ENCODE measurements at places on chromosomes 16 and 17. TPM values are rescaled to one million over a fixed set of nuclear protein-coding genes. Genes with fewer than 3 reads are reported as not detected.
A peak's percentile ranks its signal among the peaks of the same experiment; 100 is the strongest.

DNA sequence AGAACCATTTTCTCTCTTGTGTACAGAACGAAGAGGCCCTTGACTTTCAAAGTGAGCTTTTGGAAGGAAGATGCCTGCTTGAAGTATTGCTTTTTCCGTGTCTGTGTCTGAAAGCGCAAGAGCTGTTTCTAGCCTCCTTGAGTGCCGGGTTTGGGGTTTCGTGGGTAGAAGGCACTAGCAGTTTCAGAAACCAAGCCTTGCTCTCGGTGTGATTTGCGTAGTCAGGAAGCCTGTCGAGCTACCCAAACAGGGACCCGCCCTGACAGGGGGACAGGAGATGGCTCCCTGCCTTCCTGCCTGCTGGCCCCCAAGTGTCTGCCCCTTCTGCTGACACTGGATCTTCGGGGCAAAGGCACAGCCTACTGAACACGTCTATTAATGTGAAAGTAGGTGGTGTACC is 322.0 kb downstream of the MAF start:
- no peak overlapping the region for H3K4me3 ChIP-seq
- H3K4me1 ChIP-seq, result no peaks in the 10 kb centered on the region
- H3K36me3 ChIP-seq, result no peaks in the 10 kb centered on the region
- no peaks in the 10 kb centered on the region for H3K27me3 ChIP-seq
- DNase-seq, result no peak

DNA sequence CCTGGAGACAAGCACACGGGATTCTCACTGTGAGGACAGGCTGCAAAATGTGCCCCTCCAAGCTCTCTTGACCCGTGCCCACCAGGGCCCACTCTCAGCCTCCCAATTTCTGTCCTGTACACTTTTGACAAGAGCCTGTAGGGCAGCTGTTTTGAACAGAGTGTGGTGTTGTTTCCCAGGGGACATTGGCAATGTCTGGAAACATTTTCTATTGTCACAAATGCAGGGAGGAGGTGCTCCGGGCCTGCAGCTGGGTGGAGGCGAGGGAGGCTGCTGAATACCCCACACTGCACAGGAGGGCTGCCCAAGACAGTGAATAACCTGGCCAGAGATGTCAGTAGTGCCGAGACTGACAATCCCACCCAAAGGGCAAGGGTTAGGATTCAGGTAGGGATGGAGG is 10.5 kb downstream of the CEP295NL start:
- no peaks in the 10 kb centered on the region for H3K27me3 ChIP-seq
- no peak for DNase-seq
- H3K4me3 ChIP-seq, result no peak overlapping the region
- no peaks in the 10 kb centered on the region for H3K36me3 ChIP-seq

GRCh38 chr16:85594273-85594977 is 18.7 kb upstream of the GSE1 start:
- H3K4me3 ChIP-seq, result no peak overlapping the region
- H3K27me3 ChIP-seq, result no peaks in the 10 kb centered on the region
- H3K27ac ChIP-seq, result no peak overlapping the region
- DNase-seq, result no peak
- peaks cover 10% of the 10 kb centered on the region for H3K4me1 ChIP-seq

GRCh38 chr16:47568351-47568750 is 107.2 kb downstream of the PHKB start:
- H3K4me3 ChIP-seq, result no peak overlapping the region
- no peaks in the 10 kb centered on the region for H3K27me3 ChIP-seq
- no peak for DNase-seq
- peaks cover 4% of the 10 kb centered on the region for H3K36me3 ChIP-seq

DNA sequence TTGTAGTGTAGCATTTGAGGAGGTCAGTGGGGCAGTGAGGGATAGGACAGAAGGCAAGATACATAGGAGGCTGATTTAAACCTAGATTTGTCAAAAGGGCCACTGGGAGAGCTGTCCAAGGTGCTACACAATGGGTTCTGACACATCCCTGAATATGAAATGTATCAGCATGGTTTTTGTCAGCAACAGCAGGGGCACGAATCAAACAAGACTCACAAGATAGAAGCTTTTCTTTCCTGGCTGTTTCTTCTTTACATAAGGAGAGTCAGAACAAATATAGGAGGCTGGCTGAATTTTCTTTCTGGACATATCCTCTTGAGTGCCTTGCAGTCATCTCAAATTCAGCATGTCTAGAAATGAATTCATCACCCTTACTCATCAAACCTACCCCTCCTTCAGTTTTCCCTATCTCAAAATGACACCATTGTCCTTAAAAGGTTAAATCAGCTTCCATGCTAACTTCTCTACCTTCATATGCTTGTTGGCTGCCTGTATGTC is 130.5 kb downstream of the NPIPB5 start:
- H3K27ac ChIP-seq, result no peak overlapping the region
- DNase-seq, result no peak
- peaks cover 4% of the 10 kb centered on the region for H3K27me3 ChIP-seq
- no peaks in the 10 kb centered on the region for H3K4me1 ChIP-seq
- no peaks in the 10 kb centered on the region for H3K36me3 ChIP-seq
- H3K4me3 ChIP-seq, result no peak overlapping the region

GRCh38 chr16:24346734-24347133 is 90.6 kb downstream of the CACNG3 start:
- no peaks in the 10 kb centered on the region for H3K4me1 ChIP-seq
- no peak overlapping the region for H3K4me3 ChIP-seq
- DNase-seq, result no peak
- no peaks in the 10 kb centered on the region for H3K36me3 ChIP-seq
- no peak overlapping the region for H3K27ac ChIP-seq

- H3K36me3 ChIP-seq, result peaks cover 4% of the 10 kb centered on the region
- no peak overlapping the region for H3K4me3 ChIP-seq
- H3K27ac ChIP-seq, result no peak overlapping the region
- no peaks in the 10 kb centered on the region for H3K27me3 ChIP-seq
These were observed 4.0 kb upstream of the FASN start for GRCh38 chr17:82101767-82102679.

- peak overlapping the region; percentile 40 for H3K27ac ChIP-seq
- H3K4me3 ChIP-seq, result no peak overlapping the region
- DNase-seq, result no peak
- no peaks in the 10 kb centered on the region for H3K36me3 ChIP-seq
- H3K27me3 ChIP-seq, result no peaks in the 10 kb centered on the region
- H3K4me1 ChIP-seq, result peaks cover 25% of the 10 kb centered on the region
These were observed 84.0 kb downstream of the ANKRD11 start for GRCh38 chr16:89406277-89406888.

DNA sequence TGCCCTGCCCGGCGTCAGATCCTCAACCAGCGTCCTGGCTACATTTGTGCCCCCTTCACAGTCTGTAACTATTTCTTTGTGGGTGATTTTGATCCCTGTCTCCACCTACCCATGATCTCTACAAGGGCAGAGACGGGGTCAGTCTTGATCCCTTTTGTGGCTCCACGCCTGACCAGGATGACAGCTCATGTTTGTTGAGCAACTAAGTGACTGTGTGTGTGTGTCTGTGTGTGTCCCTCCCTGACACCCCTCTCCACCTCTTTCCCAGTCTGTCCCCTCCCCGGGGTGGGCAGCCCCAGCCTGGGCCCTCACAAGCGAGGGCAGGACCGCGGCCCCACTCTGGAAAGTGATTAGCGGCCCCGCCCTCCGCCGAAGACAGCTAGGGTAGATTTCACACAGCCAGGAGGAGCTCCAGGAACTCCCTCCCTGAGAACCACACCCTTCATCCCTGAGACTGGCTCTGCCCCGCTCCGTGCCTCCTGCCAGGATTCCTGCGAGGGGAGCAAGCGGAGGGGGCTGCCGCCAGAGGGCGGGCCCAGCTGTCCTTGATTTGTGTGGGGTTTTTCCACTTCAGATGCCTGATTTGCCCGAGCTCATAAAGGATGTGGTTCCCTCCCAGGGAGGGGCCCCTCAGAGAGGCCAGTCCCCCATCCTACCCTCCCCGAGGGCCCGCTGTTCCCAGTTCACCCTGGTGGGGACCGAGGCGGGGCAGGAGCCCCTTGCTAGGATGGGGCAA is 5.3 kb upstream of the HS3ST6 start:
- H3K27me3 ChIP-seq, result peaks cover 46% of the 10 kb centered on the region
- DNase-seq, result peak; percentile 30
- no peak overlapping the region for H3K4me3 ChIP-seq
- H3K36me3 ChIP-seq, result no peaks in the 10 kb centered on the region
- no peak overlapping the region for H3K27ac ChIP-seq
- peaks cover 5% of the 10 kb centered on the region for H3K4me1 ChIP-seq

DNA sequence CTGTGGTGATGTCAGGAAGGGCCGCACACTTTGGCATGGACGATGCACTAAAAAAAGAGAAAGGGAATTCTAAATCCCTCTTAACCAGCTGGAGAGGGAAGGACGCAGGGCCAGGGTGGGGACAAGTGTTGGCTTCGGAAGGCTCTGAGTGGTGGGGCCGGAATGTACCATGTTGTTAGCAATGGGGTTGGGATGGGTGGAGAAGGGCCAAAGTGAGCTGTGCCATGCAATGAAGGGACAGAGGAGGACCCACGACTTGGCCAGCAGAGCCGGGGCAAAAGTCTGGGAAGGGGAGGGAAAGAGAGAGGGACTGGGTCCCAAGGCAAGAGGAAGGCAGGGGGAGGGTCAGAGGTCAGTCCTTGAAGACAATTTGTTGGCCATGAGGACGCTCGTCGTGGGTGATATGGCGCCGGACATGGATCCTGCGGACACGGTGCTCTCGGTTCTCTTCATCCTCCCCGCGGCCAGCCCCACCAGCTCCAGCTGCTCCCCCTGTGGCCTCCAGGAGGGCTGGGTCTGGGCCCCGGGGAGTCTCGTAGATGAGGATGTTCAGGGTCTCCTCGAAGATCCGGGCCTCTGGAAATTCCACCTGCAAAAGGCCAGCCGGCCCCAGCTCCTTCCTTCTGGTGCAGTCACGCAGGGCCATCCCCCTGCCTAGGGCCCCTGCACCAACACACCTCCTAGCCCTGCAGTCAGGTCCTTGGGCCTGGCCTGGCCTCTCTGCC is 6.4 kb downstream of the ASPHD1 start:
- H3K4me3 ChIP-seq, result no peak overlapping the region
- no peaks in the 10 kb centered on the region for H3K4me1 ChIP-seq
- no peak overlapping the region for H3K27ac ChIP-seq

DNA sequence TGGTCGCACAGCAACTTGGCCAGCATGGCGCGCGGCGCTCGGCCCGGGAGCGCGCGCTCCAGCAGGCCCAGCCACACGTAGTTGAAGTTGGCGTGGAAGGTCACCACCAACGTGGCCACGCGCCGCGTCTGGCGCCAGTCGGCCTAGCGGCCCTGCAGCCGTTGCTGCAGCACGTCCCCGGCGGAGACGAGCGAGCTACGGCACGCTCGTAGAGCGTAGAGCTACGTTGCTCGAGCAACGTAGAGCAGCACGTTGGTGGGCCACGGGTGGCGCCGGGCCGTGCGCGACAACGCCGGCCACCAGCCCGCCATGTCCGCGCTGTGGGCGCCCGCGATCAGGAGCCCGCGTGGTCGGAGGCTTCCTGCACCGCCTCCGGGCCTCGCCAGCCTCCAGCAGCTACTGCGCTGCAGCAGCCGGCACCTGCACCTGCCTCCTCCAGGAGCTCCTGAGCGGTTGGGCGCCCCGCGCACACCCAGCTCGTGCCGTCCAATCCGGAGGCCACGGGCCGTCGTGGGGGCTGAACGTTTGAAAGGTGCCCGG is 13.4 kb upstream of the SULT1A1 start:
- DNase-seq, result peak; percentile 53
- H3K4me1 ChIP-seq, result no peaks in the 10 kb centered on the region
- H3K27me3 ChIP-seq, result no peaks in the 10 kb centered on the region
- H3K4me3 ChIP-seq, result peak overlapping the region; percentile 50
- H3K27ac ChIP-seq, result peak overlapping the region; percentile 56

- DNase-seq, result no peak
- no peaks in the 10 kb centered on the region for H3K27me3 ChIP-seq
- H3K36me3 ChIP-seq, result no peaks in the 10 kb centered on the region
- no peak overlapping the region for H3K4me3 ChIP-seq
- H3K27ac ChIP-seq, result no peak overlapping the region
These were observed 8.5 kb upstream of the NPIPB2 start for GRCh38 chr16:11950388-11950787.

GRCh38 chr17:46020998-46021397 is 21.9 kb downstream of the STH start:
- H3K4me3 ChIP-seq, result no peak overlapping the region
- DNase-seq, result no peak
- no peaks in the 10 kb centered on the region for H3K4me1 ChIP-seq
- no peaks in the 10 kb centered on the region for H3K27me3 ChIP-seq
- no peak overlapping the region for H3K27ac ChIP-seq
- H3K36me3 ChIP-seq, result peaks cover 11% of the 10 kb centered on the region

DNA sequence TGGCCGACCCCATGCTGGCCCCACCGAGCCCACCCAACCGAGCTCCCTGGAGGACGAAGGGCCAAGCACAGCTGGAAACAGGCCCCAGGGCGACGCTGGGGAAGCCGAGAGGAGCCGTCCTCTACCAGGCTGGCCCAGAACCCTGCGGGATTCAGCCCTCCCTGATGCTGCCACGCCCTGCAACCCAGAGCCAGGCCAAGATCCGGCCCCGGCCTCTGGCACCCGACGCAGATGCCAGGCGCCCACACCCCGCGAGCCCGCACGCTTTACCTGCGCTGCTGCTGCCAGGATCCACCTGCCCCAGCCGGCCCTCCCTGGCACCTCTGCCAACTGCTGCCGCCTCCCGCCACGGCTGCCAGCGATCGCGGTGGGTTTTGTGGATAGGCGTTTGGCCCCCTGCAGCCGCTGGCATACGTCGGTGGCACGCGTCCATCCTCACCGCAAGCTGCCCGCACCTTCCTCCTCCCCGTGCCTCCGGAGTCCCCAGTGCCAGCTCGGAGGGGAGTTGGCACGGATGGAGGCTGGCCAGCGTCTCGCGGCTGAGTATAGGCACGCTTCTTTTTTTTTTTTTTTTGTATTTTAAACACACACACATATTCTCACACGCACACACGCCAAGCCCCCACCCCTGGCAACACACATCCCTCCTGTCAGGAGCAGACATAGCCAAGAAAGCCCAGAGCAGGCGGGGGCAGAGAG is 41.3 kb upstream of the ACSF3 start:
- no peak overlapping the region for H3K27ac ChIP-seq
- H3K4me1 ChIP-seq, result no peaks in the 10 kb centered on the region
- no peaks in the 10 kb centered on the region for H3K36me3 ChIP-seq
- H3K27me3 ChIP-seq, result peaks cover 22% of the 10 kb centered on the region

GRCh38 chr16:30997725-30998711 is 12.4 kb downstream of the STX1B start:
- no peaks in the 10 kb centered on the region for H3K36me3 ChIP-seq
- H3K4me1 ChIP-seq, result peaks cover 4% of the 10 kb centered on the region
- DNase-seq, result no peak
- H3K27ac ChIP-seq, result no peak overlapping the region

GRCh38 chr17:33664116-33664840 is 371.2 kb upstream of the ASIC2 start:
- no peaks in the 10 kb centered on the region for H3K27me3 ChIP-seq
- peaks cover 3% of the 10 kb centered on the region for H3K4me1 ChIP-seq
- H3K27ac ChIP-seq, result no peak overlapping the region
- no peaks in the 10 kb centered on the region for H3K36me3 ChIP-seq
- DNase-seq, result no peak

- H3K27me3 ChIP-seq, result no peaks in the 10 kb centered on the region
- no peak overlapping the region for H3K27ac ChIP-seq
- peaks cover 8% of the 10 kb centered on the region for H3K4me1 ChIP-seq
These were observed 11.2 kb upstream of the DNAH17 start for GRCh38 chr17:78588258-78589030.

GRCh38 chr17:72145962-72146361 is 25.1 kb downstream of the SOX9 start:
- H3K4me3 ChIP-seq, result no peak overlapping the region
- no peaks in the 10 kb centered on the region for H3K4me1 ChIP-seq
- H3K36me3 ChIP-seq, result no peaks in the 10 kb centered on the region

GRCh38 chr16:28106467-28107215 is 43.1 kb upstream of the GSG1L start:
- DNase-seq, result no peak
- no peaks in the 10 kb centered on the region for H3K27me3 ChIP-seq
- no peak overlapping the region for H3K27ac ChIP-seq
- H3K36me3 ChIP-seq, result peaks cover 59% of the 10 kb centered on the region

Gene RILP
- 25.0 TPM for total RNA-seq

Gene NEK8
- total RNA-seq, result 5.7 TPM

Gene METRNL
- total RNA-seq, result 48.9 TPM

Gene EVI2B
- 8.1 TPM for total RNA-seq

Gene SEPTIN1
- total RNA-seq, result 4.6 TPM

Gene CENPV
- total RNA-seq, result 13.9 TPM

Gene ACSM5
- 1.4 TPM for total RNA-seq
